ENCODE measurements at places on chromosomes 4 and X.

DNA sequence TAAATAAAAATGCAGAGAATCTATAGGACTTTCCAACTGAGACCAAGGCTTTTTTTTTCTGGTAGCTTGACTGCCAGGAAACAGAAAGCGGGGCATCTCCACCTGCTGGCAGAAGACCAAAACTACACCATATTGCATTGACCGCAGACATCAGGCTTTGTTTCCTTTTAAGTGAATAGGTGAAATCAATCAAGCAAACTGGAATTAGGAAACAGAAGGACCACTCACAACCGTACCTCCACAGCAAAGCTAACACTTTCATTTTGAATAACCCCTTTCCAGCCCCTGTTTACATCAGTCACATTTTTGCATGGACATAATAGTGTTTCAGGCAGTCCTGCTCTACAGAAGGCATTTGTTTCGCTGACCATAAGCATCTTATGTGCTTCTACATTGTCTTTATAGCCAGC is 218.2 kb downstream of the IDS start:
- no peak for DNase-seq

- no peak for DNase-seq
Observed at GRCh38 chr4:139691-140090, 15.4 kb downstream of the ZNF718 start.

GRCh38 chr4:122313006-122313646 is 65.7 kb upstream of the ADAD1 start:
- DNase-seq: no peak

GRCh38 chrX:24426340-24426913 is 38.7 kb upstream of the PDK3 start:
- DNase-seq: no peak

DNA sequence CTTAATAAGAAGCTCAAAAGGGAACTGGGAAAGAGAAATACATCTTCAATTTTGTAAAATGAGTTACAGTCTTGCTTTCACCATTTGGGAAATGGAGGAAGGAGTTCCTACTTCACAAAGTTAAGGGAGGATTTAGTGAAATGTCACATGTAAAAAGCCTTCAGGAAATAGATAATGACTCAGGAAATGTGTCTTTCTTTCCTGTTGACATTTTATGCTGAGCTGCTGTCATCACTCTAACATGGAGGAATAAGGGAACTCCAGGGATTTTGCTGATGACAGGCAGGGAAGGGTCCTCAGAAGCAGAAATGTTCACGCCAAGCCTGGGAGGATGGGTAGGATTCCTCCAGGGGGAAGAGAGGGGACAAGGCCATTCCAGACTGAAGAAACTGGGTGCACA is 251.1 kb downstream of the USP46 start:
- DNase-seq: no peak

- no peak for DNase-seq
Observed at GRCh38 chr4:69748173-69748572, 12.2 kb downstream of the SULT1B1 start.

- no peak for DNase-seq
Observed at GRCh38 chr4:161376275-161376674, 787.5 kb downstream of the FSTL5 start.

GRCh38 chrX:41703574-41704029 is 14.8 kb downstream of the GPR34 start:
- no peak for DNase-seq

GRCh38 chrX:136541294-136541693 is 9.3 kb downstream of the VGLL1 start:
- no peak for DNase-seq

GRCh38 chrX:20372533-20372932 is 105.8 kb upstream of the RPS6KA3 start:
- no peak for DNase-seq

GRCh38 chrX:31127716-31128115 is 55.9 kb upstream of the FTHL17 start:
- no peak for DNase-seq

- no peak for DNase-seq
Observed at GRCh38 chr4:15809058-15809457, 30.9 kb downstream of the CD38 start.
